Cardiac ventricle fibroblast (primary cell): ENCODE measurements at places on chromosomes 3 and 15. TPM values are rescaled to one million over a fixed set of nuclear protein-coding genes. Genes with fewer than 3 reads are reported as not detected.

STARD9 gene
- total RNA-seq: 1.8 and 2.4 TPM in 2 replicates

LTK gene
- total RNA-seq: not detected in 2 replicates

SNX1 gene
- total RNA-seq: 67.2 and 68.2 TPM in 2 replicates

CYP1A1 gene
- total RNA-seq: not detected in 2 replicates

GOLGA6L7 gene
- not detected in 2 replicates for total RNA-seq

CIP2A gene
- total RNA-seq: 3.3 and 4.0 TPM in 2 replicates

NPAP1 gene
- not detected in 2 replicates for total RNA-seq

POC1A gene
- 1.2 and 2.1 TPM in 2 replicates for total RNA-seq

ASB14 gene
- total RNA-seq: not detected in 2 replicates

DOCK3 gene
- total RNA-seq: under 0.01 and 0.05 TPM in 2 replicates

FAN1 gene
- 10.6 and 12.4 TPM in 2 replicates for total RNA-seq

RLBP1 gene
- not detected in 2 replicates for total RNA-seq

CD80 gene
- not detected in 2 replicates for total RNA-seq

SLC12A1 gene
- total RNA-seq: not detected in 2 replicates

UNC13C gene
- total RNA-seq: not detected in 2 replicates

TRIM71 gene
- not detected in 2 replicates for total RNA-seq
